Renal pelvis (tissue), 12 donors: ENCODE measurements at places on chromosomes 16 and 17.

DNA sequence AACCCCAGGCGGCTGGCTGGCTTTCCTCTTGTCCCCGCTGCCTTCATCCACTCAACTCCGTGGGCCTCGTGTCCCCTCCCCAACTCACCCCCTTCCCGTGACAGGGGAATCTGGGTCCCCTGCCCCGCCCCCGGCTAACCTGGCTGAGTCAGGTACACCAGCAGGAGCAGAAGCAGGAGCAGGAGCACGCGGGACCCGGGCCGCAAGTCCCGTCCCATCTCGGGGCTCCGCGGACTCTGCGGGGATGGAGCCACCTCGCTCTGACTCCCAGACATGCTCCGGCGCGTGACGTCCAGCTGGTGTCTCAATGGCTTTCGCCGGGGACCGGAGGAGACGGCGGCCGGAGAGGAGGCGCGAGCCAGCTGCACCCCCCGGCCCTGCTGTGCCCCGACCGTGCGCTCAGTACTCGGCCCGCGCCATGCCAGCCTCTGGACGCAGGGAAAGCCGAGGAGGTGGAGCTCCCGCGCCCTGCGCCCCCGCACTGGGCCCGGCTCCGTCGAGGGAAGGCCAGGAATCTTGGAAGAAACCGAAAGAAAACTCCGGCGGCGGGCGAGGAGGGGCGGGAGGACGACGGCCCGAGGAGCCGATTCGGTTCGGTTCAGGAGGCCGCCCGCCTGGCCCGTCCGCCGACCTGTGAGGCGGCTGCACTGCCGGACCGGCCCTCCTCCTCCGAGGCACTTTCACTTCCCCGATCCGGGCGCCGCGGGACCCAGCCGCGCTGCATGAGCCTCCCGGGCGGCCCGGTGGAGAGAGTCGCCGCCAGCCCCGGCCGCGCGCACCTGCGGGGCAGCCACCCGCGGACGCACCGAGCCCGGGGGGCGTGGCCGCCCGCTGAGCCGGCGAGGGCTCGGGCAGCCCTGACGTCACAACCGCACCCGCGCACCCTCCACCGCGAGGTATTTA is at the start of the genes CXCL16 and ZMYND15:
Gene CXCL16, minus strand, starts transcription at position 807 of the 903 bp plus-strand sequence. Its CDS starts 589 bp downstream, at position 218.
Gene ZMYND15, plus strand, starts transcription at position 712 of the 903 bp plus-strand sequence. CDS start 716 bp downstream, outside the sequence.
- DNase-seq, result peak; percentile 38

DNA sequence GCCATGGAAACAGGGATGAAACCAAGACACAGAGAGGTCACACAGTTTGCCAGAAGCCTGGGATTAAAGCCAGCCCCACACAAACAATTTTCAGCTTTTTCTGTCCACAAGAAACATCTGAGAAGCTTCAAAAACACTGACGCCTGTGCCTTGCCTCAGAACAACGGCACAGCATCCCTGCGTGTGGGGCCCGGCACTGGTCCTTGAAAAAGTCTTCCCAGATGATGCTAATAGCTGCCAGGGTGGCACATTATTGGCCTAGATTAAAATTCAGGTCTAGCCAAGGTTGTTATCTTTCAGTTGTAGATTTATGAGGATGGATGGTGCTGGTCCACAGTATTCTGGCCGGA is 321.4 kb downstream of the HAPSTR1 start:
- no peak for DNase-seq

GRCh38 chr16:21613781-21614180 is 14.4 kb downstream of the METTL9 start:
- no peak for DNase-seq

GRCh38 chr16:48057048-48057447 is 98.7 kb downstream of the ABCC12 start:
- no peak for DNase-seq

DNA sequence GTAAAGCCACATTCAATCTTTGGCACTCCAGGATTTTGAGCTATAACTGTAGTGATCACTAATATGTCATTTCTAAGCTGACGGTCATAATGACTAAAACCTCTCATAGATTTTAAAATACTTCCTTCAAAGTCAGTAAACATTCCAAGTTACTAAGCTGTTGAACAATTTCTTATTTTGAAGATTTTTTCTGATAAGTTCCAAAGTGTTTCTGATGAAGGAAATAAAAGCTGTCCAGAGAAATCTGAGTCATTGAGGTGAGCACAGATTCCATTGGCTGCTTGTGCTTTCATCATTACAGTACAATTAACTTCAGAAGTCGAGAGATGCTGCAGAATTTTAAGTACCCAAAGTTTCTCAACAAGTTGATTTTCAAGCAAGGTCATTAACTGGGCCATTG is 23.9 kb downstream of the NLRC5 start:
- no peak for DNase-seq

GRCh38 chr16:80670170-80670865 is 129.5 kb downstream of the DYNLRB2 start:
- DNase-seq, result no peak
